K562 (cell line): ENCODE measurements at places on chromosomes 1 and 21.

DNA sequence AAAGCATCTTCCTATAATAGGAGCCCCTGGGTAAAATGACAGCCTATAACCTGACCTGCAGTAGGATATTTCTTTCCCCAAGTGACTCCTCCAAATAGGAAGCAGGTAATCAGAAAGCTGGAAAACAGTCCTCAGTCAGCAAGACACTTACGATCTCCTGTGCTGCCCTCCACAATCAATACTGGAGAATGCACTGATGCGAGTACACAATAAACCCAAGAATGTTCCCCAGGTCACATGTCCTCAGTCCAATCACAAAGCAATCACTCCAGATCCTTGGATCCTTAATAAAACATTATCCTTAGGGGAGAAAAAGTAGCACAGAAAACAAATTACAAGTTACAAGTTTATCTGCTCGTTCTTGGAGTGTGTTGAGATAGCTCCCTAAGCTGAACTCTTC lies 233.1 kb downstream of the SLC45A1 start:
- DNase-seq, result no peak

DNA sequence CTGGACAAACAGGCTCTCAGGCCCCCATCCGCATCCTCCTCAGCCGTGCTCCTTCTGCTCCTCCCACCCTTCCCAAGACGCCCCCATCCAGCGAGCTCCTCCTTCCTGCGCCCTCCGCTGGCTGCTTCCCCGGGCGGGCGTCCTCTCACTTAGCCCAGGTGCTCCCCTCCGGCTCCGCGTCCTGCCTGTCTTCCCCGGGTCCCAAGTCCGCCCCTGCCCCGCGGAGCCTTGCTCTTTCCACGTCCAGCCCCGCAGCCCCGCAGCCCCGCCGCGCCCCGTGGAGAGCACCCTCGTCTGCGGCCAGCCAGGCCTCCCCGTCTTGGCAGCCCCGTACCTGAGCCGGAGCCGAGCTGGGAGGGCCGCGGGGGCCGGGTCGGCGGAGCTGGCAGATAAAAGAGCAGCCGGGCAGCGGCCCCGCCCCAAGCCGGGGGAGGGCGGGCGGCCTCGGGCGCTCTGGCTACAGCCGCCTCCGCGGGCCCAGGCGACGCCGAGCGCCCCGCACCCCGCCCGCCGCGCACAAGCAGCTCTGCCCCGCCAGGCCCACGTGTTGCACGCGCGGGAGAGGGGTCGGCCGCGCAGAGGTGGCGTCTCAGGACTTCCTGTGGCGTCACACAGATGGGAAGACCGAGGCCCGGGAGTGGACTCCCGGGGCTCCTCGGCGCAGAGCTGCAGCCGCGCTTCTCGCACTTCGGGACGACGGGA lies at the start of gene PAQR7:
Gene PAQR7 (minus strand): TSS at position 555 of the 702 bp plus-strand sequence. CDS start 11,869 bp downstream, outside the sequence.
- peak; percentile 92 for DNase-seq

DNA sequence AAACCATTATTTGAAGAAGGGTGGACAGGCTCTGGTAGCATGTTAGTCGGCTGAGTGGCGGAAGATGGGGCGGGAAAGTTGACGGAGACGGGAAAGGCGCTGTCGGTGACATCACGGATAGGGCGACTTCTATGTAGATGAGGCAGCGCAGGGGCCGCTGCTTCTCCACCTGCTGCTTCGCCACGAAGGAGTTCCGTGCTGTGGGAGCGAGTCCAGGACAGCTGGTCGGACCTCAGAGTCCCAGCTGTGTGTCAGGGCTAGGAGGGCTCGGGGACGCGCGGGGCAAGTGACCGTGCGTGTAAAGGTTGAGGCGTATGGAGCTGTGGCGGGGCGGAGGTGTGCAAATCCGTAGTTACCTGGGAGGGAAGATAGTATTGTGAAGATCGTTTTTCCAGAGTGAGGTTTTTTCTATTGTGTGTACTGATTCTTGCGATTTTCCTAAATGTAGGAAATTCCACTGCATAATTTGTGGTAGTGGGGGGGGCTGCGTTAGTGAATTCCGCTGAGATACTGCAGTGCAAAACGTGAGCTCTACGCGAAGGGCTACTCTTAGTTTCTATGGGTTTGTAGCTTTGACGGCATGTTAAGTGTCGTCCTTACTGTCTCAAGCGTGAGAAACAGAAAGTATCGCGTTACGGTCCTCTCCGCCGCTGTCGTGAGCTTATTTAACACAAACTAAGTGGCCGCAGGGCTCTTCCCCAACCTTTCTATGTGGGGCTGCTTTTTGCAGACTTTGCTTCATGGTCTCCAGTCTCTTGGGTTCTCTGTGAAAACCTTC lies 111.2 kb upstream of the NBPF11 start:
- peak; percentile 57 for DNase-seq

DNA sequence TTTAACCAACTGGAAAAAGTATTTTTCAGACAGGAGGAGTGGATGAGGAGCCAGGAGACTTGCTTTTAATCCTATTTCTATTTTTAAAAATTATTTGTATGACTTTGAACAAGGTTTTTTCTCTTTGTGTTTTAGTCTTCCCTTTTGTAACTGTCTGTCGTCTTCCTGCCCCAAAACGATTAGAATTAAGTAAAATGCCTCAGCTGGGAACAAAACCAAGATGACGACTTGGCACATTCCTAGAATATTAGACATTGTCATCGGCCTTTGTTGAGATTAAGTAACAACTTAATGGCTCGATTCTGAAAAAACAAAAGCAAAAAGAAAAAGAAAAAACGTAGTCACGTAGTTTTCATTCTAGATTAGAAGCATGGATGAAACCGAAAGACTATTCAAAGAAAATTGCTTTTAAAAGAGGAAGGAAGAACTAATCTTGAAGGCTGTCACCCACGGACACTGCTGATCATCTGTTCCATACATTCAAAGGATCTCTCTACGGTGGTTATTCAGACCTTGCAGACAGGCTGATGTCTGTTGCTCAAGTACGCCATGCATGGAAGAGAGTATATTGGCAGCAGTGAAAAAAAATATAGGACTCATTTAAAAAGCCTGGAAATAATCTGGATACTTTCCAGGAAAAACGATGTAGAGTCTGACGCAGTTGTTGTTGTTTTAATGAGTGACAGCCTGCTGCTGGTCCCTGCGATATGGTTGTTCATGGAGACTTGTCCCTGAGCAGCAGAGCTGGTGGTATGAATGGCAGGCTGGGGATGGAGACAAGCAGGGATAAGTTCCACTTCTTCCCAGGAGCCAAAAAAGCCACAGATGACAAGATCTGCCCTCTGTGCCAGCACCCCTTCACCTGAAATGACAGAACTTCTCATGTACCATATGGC lies 16.8 kb downstream of the GNG4 start:
- DNase-seq, result no peak
